RWPE1 (cell line): ENCODE measurements at places on chromosomes 1 and 21.

GRCh38 chr1:88175120-88175630 lies 508.9 kb upstream of the PKN2 start:
- no peak for DNase-seq

- DNase-seq, result peak; percentile 55
Measured at GRCh38 chr1:92961896-92962752, 862 bp upstream of the DIPK1A start.

DNA sequence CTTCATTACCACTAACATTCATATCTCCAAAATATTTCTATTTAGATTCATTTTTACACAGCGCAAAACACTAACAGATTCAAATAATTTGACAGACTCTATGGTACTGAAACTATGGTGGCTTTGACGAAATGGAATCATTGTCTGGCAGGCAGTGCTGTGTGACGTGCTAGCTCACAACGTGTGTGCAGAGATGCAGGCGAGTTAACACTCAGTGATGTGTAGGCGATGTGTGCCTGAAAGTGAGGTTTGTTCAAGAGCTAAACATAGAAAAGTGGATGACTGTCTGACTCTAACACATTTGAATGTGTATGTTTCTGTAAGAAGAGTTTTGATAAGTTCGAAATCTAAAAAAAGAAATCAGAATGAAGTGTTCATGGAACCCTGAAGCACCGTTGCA lies 97.7 kb downstream of the RYR2 start:
- DNase-seq, result no peak

GRCh38 chr1:115726161-115726560 lies 42.4 kb downstream of the CASQ2 start:
- no peak for DNase-seq

GRCh38 chr1:112686835-112687234 lies 12.4 kb downstream of the MOV10 start:
- DNase-seq, result no peak

DNA sequence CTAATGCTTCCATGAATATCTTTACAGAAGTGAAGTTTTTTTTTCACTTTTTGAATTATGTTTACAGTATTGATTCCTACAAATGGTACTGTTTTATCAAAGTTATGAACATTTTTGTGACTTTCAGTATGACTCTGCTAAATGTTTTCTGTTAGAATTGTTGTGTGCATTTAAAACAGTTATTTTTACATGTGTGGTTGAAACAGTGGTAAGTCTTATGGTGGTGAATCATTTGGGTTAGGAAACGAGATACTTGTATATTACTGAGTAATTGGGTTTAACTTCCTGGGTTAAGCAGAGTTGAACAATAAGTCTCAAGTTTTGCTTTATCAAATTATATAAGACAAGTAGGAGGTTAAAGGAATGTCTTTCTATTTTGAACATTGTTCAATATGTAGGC lies 66.8 kb downstream of the VPS13D start:
- peak; percentile 13 for DNase-seq

DNA sequence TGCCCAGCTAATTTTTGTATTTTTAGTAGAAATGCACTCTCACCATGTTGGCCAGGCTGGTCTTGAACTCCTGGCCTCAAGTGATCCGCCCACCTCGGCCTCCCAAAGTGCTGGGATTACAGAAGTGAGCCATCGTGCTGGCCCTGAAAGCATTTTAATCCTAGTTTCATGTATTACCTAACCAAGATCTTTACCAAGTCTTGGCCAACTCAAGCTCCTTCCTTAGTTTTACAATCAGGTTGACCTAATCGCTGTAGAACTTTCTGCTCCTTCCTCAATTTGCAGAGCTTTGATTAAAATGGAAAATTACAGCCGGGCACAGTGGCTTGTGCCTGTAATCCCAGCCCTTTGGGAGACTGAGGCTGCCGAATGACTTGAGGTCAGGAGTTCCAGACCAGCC lies 3.2 kb upstream of the TMEM63A start:
- DNase-seq, result no peak

DNA sequence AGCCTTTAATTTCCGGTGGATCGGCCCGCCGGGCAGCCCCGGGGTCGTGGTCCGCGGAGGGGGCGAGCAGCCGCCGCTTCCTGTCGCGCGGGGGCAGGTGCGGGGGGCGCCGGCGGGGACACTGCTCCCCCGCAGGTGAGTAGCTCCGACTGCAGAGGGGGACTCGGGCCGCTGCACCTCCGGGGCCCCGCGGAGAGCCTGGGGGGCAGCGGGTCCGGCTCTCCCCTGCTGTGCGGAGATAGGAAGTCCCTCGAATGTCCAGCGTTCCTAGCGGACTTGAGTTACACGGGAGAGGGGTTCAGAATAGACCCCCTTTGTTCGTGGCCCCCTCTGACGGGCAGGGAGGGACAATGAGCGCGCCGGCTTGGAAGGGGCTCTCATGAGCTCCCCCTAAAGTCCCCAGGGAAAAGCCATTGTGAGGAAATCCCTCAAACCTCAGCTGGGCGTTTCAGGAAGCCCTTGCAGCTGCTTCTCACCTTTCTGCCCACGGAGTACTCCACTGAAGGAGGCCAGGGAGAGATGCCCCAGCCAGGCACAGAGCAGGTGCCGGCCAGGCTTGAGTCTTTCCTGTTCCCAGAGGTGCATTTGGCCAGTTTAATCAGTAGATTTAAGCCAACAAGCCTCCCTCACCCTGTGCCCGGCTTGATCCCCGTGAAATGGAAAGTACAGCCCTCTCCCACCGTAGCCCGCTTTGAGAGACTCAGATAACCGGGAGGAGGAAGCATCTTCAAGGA lies 925 bp downstream of the PDE9A start:
- DNase-seq, result no peak

DNA sequence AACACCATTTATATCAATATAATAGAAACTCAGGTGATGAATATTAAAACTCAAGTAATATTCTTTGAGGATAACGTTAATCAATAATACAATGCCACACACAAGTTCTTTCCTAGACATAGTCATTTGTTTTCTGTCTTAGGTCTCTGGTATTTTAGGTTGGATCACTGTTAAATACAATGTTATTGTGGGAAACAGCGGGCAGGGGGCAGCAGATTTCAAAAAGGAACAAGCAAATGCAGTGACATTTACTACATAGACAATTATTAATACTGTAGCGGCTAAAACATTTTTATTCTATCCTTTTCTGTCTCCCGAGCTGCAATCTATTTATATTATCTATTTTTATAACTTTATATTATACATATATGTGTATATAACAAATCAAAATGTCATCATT lies 186.4 kb upstream of the ZNHIT6 start:
- DNase-seq, result peak; percentile 33

- DNase-seq, result no peak
Measured at GRCh38 chr1:110672753-110673108, 2.0 kb downstream of the KCNA3 start.

GRCh38 chr1:201625851-201626251 lies 86.9 kb downstream of the NAV1 start:
- DNase-seq, result no peak

GRCh38 chr1:29688471-29689365 lies 452.4 kb downstream of the PTPRU start:
- DNase-seq, result peak; percentile 27

DNA sequence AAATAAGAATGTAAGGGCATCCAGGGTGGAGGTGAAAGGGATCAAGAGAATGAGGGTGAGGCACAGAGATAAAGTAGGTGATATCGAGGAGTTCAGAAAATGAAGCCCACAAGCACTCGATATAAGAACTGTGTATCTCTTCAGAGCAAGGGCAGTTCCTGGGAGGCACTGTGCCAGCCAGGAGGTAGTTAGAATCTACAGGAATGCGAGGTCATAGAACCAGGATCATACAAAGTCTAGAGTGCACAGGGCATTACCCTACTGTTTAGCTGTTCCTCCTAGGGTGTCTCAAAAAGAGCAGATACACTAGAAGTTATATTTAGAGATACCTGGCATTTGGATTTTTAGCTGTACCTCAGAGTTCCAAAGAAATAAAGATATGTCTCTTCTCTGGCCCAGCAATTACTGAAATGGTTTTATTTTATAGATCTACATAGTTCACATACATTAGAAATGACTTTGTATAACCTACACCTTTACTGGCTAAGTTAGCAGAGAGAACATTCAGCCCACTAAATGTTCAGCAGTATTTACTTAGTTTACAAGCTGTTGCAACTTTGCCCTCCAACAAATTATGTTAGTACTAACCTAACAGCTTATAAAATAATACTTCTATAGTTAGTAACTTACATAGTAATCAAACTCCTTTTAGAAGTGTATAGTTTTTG lies 1.6 kb downstream of the OVAAL start:
- no peak for DNase-seq

GRCh38 chr1:175679981-175680652 lies 63.3 kb downstream of the TNR start:
- no peak for DNase-seq

- no peak for DNase-seq
Measured at GRCh38 chr1:241485145-241485544, 34.4 kb downstream of the FH start.

DNA sequence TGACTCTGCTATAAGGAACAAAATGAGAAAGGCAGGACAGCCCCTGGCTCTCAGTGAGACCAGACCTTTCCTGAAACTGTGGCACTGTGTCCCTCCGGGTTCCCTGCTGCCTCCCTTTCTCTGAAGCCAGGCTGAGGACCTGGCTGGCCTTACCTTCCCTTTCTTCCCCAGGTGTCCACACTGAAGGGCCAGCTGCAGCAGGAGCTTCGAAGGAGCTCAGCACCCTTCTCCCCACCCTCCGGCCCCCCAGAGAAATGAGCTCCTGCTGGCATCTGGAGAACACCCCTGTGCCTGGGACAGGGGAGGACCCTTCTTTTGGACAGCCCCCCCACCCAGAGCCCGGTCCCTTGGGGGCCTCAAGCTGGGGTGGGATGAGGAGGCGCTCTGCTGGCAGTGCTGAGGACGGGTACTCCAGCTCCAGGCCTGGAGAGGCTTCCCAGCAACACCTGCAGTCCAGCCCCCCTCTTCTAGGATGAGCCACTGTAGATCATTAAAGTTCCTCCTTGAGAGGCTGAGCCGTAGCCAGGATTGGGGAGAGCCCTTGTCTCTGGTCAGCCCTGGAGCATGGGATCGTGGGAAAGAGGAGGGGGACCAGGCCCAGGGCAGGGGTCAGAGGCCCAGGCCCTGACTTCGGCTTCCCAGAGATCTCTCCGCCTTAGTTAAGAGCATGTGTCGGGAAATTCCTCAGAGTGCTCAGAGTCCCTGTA lies 8.1 kb downstream of the MFAP2 start:
- DNase-seq, result no peak

- peak; percentile 74 for DNase-seq
Measured at GRCh38 chr1:205711105-205712048, 31.1 kb upstream of the SLC45A3 start.

DNA sequence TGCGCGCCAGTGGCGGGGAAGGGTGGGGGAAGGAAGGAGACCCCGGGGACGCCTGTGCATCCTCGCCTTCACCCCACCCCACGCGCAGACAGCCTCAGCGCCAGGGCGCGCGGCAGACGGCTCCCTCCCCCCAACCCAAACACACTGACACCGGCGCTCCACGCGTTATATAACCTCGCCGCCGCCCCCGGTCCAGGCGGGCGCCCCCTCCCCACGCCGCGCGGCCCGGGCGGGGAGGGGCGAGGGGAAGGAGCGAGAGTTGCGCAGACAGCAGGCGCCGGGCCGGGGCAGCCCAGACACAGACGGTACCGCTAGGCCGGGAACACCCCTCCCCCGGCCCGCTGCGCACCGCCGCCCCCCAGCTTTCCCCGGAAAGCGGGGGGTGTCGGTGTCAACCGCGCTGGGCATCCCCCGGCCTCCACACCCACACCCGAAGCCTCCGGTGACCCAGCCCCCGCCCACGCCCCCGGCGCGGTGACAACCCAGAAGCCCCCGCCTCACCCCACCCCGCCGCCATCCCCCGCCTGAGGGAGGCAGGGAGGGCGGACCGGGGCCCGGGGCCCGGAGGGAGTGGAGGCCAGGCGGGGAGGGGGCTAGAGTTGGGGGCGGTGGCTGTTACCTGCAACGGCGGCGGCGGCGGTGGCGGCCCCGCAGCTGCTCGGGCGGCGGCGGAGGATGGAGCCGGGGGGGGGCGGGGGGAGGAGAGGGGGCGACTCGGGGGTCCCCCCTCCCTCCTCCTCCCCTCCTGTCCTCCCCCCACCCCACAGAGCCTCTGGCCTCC lies 432 bp downstream of the AKT3 start:
- DNase-seq, result no peak
